ENCODE measurements at places on chromosomes 6 and 20.

GRCh38 chr6:170279977-170280688, 10.7 kb downstream of the DLL1 start:
- peak; percentile 55 for DNase-seq

- DNase-seq = no peak
These were observed 11.2 kb upstream of the HEY2 start for GRCh38 chr6:125738276-125738675.

DNA sequence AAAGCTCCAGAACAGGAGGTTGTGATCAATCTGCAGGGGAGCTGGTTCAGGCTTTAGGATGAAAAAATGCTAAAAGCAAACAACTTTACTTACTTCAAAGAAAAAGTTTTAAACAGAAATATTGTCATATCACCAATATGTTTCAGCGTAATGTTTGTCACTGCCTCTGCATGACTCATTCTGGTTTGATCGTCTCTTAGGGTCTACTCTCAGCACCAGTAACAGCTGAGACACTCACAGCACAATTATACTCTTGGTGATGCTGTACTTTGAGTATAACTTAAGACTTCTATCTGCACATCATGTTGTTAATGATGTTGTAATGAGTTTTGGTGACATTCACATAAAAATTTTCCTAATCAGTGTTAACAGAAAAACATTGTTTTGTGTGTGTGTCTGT, 665.4 kb downstream of the EPM2A start:
- no peak for DNase-seq

DNA sequence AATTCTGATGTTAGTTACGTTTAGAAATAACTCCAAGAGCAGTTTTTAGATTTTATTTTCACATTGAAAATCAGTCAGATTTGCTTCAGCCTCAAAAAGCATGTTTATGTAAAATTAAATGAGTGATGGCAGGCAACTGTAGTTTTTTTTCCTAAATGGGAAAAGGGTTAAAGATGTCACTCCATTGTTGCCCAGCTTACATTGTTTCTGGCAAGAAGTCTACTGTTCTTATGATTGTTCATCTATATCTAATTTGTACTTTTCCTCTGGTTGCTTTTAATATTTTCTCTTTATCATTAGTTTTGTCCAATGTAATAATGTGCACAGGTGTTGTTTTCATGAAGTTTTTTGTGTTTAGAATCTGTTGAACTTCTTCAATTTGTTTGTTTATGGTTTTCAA, 6.7 kb upstream of the TTK start:
- DNase-seq = no peak

DNA sequence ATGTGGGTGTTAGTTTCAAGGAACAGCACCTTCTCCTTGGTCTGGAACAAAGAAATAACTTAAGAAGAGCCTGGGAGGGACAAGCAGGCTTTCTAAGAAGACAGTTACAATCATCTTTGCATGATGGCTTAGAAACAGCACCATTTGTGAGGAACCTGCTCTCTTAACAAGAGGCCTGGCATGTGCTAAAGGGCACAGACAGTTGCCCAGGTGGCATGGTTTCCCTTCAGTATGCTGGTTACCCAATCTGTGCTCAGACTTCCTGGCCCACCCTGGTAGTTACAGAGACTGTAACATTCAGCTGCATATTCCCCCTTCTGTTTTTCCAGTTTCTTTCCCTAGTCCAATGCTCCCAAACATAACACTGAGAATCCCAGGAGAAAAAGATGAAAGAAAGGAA, 84.0 kb downstream of the CHD6 start:
- DNase-seq = no peak

GRCh38 chr6:126118936-126119335, 132.6 kb downstream of the TRMT11 start:
- DNase-seq = no peak

All from NCI-H460 (cell line).